Activated CD4-positive, alpha-beta T cell treated with anti-CD3 and anti-CD28 coated beads, Interleukin-2, Interleukin-4, amounts not matched to agents 100 ng/mL and 50 ng/mL, durations not matched to agents 16 hours and 8 hours (primary cell): ENCODE measurements at places on chromosomes 12 and 14.

GRCh38 chr12:11545484-11546330 is 103.8 kb upstream of the ETV6 start:
- peak; percentile 71 for DNase-seq

GRCh38 chr12:89692439-89692838 is 16.2 kb downstream of the ATP2B1 start:
- DNase-seq: no peak

GRCh38 chr14:42855085-42855484 is 1248.4 kb downstream of the LRFN5 start:
- DNase-seq: no peak

DNA sequence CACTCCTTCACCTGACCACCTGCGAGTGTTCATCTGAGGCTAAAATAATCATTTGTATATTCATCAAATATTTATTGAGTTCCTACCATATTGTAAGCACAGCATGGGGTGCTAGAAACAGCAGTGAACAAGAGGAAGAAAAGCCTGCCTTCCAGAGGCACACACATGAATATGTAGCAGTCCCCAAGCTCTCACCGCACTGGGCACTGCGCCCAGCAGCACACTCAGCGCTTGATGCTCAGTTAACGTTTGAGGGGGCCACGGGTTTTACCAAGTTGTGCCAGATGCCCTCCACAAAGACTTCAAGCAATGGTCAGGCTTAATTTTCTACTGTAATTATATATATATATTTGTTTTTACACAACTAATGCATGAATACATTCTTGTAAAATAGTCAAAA is 52.0 kb downstream of the HELB start:
- no peak for DNase-seq

- peak; percentile 32 for DNase-seq
Measured at GRCh38 chr14:101072945-101073597, 169.5 kb upstream of the RTL1 start.

DNA sequence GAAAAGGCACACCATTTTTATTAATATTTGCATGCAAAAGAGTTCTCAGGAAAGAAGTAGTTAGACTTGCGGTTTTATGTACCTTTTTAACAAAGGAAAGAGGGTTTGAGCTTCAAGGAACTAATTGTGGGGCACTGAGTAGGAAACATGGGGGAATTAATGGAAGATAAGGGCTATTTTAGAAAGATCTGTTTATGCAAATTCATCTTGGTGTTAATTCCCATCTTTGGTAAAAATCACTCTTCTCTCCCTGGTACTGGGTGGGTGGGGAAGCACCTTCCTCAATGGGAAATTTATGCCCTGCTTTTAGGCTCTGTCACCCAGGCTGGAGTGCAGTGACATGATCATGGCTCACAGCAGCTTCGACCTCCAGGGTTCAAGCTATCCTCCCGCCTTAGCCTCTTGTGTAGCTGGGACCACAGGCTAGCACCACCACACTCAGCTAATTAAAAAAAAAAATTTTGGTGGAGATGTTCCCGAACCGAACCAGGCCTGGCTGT is 30.1 kb upstream of the RESF1 start:
- DNase-seq: no peak

GRCh38 chr14:99217066-99217955 is 54.7 kb downstream of the BCL11B start:
- DNase-seq: no peak

GRCh38 chr12:50224026-50224692 is 57.0 kb upstream of the CERS5 start:
- DNase-seq: peak; percentile 85

DNA sequence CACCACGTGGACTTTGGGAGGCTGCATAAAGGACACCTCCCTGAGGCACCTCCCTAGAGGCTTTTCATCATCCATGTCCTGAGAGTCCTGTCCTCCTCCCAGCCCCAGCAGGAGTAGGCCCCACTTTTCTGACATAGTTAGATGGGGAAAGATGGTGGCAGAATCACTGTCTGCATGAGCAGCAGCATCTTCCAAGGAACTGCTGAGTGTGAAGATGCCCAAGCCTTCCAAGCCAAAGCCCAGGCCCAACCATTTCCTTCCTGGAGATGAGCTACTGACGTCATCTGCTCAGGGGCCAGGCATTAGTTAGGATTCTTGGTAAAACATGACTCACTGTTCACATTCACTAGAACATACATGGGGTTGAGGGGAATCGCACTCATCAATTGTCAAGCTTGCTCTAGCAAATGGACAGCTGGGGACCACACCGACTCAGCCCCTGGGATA is 37.3 kb downstream of the VDR start:
- DNase-seq: peak; percentile 78

GRCh38 chr12:62113366-62114011 is 146.7 kb upstream of the USP15 start:
- no peak for DNase-seq

DNA sequence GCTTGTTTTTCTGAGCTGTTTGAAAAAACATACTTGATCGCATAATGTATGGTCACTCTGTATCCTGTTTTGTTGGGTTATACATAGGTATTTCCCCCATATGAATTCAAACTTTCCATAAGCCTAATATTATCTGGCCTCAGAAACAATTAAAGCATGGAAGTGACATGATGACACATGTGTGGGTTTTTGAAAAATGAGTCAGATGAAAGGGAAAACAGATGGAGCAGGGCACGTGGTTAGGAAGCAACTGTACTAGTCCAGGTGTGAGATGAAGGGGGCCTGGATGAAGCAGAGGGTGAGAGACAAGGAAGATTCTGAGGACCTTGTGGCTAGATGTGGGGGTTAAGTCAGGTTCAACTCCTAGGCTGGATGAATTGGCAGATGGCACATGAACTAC is 92.7 kb upstream of the DNM1L start:
- no peak for DNase-seq

GRCh38 chr12:76790564-76791552 is 26.9 kb downstream of the ZDHHC17 start:
- DNase-seq: peak; percentile 33

DNA sequence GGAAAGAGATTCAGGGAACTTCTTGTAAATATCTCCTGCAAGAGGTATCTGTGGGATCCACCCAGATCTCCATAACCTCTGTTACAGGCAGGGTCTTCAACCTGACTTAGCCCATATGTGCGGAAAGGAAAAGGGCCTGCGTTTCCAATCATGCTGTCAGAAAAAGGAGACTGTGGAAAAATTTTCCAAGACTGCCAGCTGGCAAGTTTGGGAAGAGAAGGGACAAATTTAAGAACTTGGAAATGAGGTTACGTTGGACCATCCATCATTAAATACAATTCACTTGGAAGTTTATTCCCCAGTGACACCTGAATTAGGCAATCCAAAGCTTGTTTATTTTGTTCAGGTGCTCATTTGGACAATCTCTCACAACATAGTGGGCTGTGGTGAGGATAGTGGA is 13.9 kb downstream of the PTHLH start:
- DNase-seq: no peak

- DNase-seq: no peak
Measured at GRCh38 chr14:26702721-26703230, 104.9 kb upstream of the NOVA1 start.
